ENCODE measurements at places on chromosomes 16 and 17.

GRCh38 chr16:69494991-69495392, 70.6 kb downstream of the CYB5B start:
- DNase-seq, result no peak

DNA sequence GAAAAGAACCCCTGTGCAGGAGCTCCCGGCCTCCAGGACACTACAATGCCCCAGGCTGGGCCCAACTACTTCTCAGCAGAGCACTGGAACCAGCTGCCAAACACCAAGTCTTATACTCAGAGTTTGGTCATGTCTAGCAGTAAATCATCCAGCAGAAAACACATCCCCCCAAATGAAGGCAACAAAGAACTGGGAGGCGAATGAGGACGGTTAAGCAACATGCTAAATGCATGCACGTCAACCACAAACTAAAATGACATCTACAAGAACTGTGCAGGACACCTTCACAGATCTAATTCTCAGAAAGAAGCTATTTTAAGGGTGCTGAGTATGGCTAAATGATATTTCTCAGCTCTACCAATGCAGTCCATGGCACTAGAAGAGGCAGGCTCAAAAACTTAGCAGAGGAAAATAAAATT, 7.6 kb upstream of the IRX5 start:
- no peak for DNase-seq

- no peak for DNase-seq
These were observed 2.5 kb downstream of the RNF166 start for GRCh38 chr16:88703486-88704309.

DNA sequence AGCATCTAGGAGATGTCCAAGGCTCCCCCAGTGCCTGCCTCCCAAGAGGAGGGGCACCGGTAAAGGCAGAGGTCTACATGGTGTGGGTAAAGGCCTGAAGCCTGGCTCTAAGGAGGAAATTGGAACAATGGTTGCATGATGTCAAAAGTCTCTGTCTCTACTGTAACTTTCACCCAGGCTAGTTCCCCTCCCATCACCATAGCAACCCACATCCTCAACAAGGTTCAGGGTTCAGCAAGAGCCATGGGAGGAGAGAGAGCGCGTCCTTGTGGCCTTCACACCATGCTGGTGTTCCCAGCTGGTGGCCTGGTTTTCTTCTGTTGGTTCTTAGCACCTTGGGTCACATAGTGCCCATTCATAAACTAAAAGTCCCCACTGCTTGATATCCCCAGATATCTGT, 196.7 kb upstream of the CDH5 start:
- DNase-seq, result no peak

DNA sequence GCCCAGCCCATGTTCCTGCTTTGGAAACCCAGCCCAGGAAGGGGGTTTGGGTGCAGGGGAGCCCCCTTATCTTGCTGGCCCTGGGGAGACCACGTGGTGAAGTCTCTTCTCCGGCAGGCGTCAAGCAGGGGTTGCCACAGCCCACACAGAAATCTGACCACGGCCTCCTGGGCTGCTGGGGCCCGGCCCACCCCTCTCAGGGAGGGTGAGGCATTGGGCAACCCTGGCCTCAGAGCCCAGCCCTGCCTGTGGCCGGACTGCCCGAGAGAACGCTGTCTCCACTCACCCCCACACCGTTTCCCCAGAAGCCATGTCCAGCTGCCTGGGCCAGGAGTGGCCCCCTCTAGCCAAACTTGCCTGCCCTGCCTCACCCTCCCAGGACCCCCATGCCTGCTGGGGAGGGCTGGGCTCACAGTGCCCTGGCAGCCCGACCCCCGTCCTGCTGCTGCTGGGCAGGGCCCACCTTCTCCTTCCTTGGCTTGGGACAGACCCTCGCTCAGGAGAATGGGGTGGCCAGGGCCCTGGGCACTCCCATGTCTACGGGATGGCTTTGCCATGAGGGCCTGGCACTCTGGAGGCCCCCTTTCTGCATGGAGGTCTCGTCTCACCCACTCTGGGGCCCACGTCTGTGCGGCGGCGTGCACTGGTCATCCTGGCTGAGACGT, 6.7 kb downstream of the RPUSD1 start:
- no peak for DNase-seq

- no peak for DNase-seq
These were observed 3.4 kb downstream of the WWOX start for GRCh38 chr16:78102865-78103264.

- no peak for DNase-seq
These were observed 250.4 kb upstream of the TBX2 start for GRCh38 chr17:61149106-61149825.

DNA sequence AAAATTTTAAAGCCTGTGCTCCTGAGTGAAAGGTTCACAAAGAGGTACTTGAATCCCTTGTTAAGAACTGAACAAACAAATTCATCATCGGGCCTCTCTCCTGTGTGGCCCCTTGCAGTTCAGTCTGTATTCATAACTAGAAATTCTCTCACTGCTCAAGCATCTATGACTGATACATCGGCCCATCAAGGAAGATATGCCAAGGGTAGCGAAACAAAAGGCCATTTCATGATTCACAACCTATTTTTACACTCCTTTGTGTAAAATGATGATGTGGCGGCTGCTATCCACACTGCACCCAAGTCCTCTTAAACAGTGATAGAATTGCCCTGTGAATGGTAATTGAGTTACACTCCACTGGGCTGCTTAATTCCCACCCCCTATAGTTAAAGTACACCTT, 204.6 kb downstream of the STX8 start:
- DNase-seq, result peak; percentile 89

DNA sequence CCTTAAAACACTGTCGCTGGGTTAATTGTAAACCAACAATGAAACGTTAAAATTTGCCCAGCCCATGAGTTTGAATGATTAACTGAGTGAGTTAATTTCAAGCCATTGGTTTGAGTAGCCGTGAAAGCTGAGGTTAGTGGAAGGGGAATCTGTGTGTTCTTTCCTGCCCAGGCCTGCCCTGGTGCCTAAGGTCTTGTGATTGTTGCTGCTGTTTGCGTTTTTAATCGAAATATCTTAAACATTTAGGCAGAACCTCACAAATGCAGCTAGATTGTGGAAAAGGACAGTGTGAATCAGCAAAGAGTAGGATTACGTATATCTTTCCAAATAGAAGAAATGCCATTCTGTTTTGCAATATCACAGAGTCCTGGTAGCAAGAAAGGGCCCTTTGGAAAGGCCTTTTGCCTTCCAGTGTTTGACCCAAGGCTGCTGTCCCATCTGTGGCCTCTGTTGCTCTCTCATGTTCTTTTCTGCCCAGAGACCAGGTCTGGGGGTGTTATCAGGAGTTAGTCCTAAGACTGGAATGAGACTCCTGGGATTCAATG, 113.8 kb downstream of the MSI2 start:
- DNase-seq, result no peak

- DNase-seq, result no peak
These were observed 14.9 kb upstream of the GPRC5B start for GRCh38 chr16:19899605-19899955.
